ENCODE measurements at places on chromosomes 16 and 17.

DNA sequence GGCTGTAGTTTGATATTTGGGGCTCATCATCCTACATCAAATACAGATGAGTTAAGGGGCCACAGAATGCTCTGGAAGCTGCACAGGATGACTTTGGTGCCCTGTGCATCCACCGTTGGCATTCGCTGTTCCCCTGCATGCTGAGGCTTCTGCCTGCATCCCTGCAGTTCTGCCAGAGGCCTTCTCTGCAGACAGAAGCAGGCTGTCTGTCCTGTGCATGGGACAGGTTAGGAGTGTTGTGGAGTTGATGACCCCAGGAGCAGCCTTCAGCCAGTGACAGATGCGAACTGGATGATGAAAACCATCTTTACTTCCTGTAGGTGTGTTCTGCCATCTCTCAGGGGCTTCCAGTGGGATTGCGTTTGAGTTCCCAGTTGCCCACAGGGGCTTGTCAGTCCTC, 13.6 kb upstream of the TNS4 start:
- DNase-seq = no peak

DNA sequence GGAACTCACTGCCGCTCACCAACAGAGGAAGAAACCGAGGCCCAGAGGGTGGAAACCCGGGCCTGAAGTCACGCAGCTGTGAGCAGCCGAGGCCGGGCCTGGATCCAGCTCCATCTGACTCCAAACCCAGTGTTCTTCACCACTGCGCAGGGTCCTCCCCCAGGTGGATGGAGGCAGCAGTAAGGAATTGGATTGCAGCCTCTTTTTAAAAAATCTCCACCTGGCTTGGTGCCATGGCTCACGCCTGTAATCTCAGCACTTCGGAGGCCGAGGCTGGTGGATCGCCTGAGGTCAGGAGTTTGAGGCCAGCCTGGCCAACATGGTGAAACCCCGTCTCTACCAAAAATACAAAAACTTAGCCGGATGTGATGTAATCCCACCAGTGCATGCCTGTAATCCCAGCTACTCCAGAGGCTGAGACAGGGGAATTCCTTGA, 177.2 kb downstream of the FOXL1 start:
- DNase-seq = no peak

DNA sequence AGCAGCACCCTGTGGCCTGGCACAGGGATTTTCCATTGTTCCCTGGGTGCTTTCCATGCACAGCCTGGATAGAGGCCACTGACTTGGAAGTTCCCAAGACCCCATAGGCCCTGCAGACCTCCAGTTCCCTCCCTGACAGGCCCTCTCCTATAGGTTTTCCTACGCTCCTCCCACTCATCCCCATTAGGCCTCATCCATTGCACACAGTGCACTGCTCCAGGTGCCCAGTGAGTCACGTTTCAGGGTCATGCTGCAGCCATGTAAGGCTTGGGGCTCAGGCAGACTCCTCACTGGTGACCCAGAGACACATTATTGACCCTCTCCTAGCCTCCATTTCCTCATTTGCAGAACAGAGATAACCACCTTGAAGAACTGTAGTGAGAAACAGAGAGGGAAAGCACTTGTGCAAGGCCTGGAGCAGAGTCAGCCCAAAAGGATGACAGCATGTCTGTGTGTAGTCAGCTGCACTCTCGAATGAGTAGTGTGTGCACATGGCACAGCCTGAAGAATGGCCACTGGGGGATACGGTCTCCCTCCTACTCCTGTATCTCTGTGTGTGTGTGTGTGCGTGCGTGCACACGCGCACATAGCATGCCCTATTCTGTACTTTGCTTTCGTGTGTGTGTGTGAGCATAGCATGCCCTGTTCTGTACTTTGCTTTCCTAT, 26.8 kb downstream of the DRC3 start:
- DNase-seq = no peak

DNA sequence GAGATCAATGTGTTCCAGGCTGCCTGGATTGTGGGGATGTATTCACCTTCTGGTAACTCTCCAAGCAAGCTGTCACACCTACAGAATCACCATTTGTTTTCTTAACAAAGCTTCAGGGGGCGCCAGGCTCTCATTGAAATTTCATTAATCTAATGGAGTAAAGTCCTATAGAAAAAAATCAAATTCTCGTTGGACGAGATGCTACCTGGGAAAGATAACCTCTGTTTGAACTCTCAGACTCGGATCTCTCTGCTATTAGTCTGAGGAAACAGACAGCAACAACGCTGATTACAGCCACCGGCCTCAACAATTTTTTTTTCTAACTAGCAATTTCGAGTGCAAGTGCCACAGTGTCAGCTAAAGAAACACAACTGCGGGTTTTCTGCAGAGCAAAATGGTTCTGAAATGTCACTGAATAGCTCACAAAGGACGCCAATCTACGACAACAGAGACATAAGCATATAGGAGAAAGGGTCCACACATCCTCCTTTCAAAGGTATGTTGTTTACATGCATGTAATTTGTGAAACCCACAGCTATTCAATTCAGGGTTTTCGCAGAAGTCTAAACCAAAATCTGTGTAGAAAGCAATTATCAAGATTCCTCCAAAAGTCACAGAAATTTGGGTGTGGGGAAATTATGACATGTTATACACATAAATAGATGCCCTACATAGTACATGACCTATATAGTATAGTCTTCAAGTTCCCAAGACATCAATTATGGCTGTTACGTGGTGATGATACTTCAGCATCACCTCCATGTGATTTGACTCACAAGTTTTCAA, 135.8 kb downstream of the SKAP1 start:
- no peak for DNase-seq

- no peak for DNase-seq
These were observed 40.6 kb upstream of the CDH1 start for GRCh38 chr16:68696514-68696913.

DNA sequence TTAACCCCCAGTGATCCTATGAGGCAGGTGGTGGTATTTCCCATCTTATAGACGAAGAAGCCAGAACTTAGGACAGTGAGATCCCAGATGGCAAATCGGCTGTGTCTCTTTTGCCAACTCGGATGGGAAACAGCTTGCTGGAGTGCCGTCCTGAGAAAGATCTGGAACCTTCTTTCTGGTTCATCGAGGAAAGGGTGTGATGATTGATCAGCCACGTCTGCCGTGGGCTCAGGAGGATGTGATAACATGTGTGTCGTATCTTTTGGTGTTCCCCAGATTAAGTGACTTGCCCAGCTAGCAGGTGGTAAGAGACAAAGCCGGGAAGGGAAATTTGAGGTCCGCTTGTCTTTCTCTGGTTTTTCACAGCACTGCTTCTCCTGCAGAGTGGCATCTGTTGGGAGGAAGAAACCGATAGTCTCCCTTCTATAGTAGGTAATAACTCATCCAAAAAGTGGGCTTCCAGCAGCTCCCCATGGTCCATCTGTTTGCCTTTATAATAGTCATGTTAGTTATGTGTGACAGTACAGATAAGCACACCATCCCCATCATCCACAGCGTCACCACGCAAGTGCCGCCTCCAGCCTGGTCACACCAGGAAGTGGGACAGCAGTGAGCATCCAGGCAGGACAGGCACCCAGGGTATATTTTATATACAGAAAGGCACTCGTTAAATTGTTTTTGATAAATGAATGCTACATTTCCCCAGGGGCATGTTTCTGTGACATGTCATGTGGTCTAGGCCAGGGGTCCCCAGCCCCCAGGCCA, 175.5 kb downstream of the KATNIP start:
- no peak for DNase-seq

- DNase-seq = no peak
These were observed 10.7 kb downstream of the UTP4 start for GRCh38 chr16:69143116-69143515.

DNA sequence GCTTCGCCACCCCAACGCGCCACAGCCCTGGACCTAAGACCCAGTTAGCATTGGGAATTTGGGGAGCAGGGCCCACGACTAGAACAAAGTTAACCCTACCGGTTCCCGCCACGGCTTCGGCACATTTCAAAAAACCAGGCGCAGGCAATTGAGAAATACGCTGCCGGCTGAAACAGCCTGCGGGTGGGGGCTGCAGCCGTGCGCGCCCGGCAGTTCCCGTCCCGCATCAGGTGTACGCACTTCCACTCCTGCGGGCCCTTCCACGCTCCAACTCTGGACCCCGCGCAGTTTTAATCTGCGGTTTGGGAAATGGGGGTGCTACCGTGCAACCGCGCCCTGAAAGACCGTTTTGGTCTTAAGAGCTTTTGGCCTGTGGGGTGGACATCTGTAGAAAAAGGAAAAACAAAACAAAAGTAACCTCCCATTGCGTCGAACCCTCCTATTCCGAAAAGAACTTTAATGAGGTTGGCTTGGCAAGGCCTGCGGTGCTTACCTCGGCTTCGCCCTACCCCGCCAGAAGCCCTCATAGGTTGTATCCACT, 7.1 kb downstream of the IRX5 start:
- DNase-seq = no peak

DNA sequence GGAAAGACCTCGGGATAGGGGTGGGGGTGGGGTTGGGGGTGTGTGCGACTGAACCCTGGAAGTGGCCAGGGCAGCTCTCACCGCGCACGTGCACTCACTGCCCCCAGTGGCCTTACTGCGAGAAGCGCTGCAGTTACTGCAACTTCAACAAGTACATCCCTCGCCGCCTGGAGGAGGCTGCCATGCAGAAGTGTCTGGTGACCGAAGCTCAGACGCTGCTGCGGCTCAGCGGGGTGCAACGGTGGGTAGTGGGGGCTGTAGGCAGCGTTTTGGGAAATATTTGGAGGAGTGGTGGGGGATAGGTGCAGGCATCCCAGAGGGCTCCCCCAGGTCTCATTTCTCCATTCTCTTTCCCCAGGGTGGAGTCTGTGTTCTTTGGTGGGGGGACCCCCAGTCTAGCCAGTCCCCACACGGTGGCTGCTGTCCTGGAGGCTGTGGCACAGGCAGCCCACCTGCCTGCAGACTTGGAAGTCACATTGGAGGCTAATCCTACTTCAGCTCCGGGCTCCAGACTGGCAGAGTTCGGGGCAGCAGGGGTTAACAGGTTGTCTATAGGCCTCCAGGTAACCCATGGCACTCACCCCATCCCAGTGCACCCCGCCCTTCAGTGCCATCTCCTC, 972 bp downstream of the RSAD1 start:
- peak; percentile 22 for DNase-seq

GRCh38 chr17:67689534-67690177, 28.1 kb upstream of the NOL11 start:
- DNase-seq = no peak

DNA sequence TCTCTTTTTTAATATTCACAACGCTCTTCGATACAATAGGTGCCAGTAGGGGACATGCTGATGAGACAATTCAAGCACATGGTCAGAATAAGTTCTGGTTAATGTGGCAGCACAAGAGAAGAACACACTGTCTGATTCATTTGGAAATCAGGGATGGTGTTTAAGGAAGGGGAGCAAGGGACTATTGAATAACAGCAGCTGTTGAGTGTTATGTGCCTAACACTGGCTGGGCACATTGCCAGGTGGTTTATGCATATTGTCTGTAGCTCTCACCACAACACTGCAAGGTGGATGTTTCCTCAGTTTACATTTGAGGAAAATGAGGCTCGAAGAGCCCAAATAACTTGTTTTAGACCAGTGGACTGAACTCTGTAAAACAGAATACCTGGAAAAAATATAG, 44.2 kb downstream of the LYRM9 start:
- no peak for DNase-seq

GRCh38 chr17:80738020-80738808, 193.6 kb downstream of the RPTOR start:
- DNase-seq = no peak

GRCh38 chr17:4657678-4658077, 16.2 kb upstream of the ALOX15 start:
- DNase-seq = no peak
